ENCODE measurements at places on chromosomes 1 and 21.

- DNase-seq = no peak
Measured at GRCh38 chr1:108712606-108713150, at the start of gene FNDC7. Gene FNDC7, plus strand, starts transcription at chr1:108712908. Its CDS starts 26 bp downstream, at chr1:108712934.

- DNase-seq = peak; percentile 19
Measured at GRCh38 chr1:217747156-217747769, 116.1 kb downstream of the SPATA17 start.

- DNase-seq = no peak
Measured at GRCh38 chr1:206495011-206495461, 12.3 kb upstream of the RASSF5 start.

DNA sequence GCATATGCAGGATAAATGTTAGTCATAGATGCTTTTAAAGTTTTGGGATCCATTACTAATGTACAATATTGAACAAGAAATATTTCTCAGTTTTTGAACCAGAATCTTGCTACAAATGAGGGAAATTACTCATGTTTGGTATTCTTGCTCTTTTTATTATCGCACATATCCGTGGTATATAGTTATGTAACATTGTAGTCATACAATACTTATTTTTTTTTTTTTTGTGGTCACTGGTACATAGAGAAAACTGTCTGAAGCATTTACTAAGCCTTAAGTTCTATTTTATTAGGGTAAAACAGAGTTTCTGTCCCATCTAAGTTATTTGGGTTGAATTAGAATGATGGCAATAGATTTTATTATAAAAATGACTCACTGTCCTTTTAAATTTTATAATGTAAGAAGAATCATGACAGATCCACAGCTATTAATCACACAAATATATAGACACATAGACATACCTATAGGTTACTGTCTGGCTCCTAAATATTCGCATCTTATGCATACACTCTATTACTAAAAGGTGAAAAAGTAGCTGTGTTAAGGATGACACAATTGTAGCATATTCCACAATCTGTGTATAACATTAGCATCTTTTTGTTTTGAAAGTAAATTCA is 18.0 kb upstream of the PRKAA2 start:
- DNase-seq = no peak

DNA sequence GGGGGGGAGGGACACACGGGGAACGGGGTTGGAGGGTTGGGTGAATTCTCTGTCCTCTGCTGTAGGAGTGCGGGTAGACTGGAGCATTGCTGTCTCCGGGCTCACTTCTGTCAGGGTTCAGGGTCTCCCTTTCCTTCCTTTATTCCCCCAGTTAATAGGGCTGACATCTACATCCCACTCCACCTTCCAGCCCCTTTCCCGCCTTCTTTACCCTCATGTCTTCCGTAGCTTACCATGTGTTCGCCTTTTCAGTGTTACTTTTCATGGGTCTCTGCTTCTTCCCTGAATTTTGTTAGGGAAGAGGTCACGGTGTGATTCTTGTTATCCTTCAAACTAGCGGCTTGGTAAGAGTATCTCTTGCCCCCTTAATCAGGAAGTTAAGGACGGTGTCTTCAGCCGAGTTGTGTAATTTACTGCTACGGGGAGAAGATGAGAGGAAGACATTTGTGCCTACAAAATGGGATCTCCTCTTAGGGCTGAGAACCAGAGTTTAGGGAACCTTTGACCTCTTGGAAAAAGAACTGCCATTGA is 917 bp downstream of the RAP1A start:
- no peak for DNase-seq

DNA sequence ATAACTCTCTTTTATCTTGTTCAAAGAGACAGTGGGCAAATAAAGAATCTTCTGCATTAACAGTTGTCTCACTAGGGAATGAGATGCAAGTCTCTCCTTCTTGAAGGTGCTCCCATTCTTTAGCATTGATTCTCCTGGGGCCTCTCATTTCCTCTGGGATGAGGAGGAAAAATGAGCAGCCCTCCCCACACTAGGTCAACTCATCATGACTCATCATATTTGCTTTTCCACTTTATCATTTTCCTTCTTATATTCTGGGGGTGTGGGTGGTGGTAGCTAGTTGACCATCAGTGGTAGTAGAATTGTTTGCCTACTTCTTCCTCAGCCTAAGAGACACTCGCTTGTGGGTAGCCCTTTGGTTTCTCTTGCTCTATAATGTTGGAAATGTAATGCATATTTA is 182.0 kb upstream of the C1orf87 start:
- DNase-seq = no peak

Measured in astrocyte of the cerebellum (primary cell).